ENCODE measurements at places on chromosomes 11 and 22.

DNA sequence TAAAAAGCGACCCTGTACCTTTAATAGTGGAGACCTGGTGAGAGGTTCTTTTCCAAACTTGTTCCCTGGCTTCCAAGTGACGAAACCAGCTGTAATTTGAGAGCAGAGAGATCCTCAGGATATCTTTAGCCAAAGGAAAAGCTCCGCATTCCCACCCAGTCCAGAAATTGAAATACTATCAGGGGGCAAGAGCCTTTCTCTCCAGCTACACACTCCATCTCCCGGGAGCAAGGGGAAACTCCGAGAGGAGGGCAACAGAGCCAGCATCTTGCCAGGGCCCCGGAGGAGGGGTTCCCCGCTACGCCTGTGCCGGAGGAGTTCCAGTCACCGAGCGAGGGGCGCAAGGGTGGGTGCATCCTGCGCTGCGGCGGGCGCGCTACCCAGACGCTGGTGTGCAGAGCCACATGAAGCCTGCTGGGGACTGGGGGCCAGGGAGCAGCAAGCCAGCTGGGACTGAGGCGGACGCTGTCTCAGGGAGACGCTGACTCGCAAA, at the start of gene FIBIN:
FIBIN (plus strand) TSS at position 148 of the 493 bp plus-strand sequence. CDS start 415 bp downstream, outside the sequence.
- no peak for DNase-seq

DNA sequence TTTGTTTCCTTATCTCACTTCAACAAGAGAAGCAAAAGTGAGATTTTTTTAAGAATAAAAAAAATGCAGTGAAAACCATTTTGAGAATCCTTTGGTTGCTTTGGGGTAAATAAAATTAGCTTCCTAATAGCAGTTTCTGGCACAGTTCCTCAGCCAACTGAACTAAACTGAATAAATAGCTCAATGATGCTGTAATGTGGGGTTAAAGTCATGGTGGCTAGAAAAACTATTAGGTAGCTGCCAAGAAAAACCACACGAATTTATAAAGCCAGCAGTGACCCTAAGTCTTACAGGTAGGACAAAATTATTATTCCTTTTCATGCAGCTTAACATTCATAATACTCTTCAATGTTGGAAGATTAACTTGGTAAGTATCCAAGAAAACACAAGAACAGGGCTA, 142.4 kb downstream of the APIP start:
- DNase-seq: no peak

DNA sequence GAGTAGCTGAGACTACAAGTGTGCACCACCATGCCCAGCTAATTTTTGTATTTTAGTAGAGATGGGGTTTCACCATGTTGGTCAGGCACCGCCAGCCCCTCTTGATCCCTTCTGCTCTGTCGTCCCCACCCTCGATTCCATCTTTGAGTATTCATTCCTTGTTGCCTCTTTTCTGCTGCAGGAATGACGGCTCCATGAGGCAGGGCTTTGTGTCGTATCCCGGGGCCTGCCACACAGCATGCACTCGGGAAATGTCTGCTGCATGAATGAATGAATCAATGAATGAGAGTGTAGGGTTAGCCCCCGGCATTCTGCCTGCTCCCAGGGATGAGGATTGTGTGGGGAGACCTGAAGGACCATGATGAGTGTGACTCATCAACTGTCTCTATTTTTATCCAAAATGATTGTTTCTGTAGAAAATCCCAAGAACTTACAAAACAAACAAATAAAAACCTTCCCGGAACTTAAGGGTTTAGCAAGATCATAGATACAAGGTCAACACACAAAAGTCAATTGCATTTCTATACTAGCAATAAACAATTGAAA, 54.6 kb upstream of the SLC22A12 start:
- DNase-seq: no peak

- no peak for DNase-seq
Observed at GRCh38 chr11:110972640-110973039, 260.4 kb upstream of the ARHGAP20 start.

DNA sequence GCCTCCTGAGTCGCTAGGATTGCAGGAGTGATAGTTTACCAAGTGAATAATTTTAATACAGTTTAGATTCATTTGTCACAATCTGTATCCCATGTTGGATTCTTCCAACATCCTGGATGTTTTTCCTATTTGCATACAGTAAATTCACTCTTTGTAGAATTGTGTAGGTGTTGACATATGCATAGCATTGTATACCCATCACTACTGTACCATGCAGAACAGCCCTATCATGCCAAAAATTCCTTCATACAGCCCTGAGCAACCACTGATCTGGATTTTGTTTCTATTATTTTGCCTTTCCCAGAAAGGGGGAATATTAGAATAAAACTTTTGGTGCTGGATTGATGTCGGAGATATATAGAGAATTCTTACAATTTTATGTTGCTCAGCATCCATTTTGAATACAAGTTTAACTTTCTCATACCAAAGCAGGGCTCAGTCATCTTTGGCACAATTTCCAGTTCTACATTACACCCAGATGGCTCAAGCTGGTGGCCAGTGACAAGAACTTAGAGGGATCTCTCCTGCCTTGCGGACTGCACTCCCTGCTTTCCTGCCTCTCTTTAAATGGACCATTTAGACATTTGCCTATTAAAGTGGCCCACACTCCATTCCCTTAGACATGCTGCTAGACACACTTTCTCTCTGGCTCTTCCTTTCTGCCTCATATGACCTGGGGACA, 45.4 kb upstream of the CFAP300 start:
- DNase-seq: no peak

DNA sequence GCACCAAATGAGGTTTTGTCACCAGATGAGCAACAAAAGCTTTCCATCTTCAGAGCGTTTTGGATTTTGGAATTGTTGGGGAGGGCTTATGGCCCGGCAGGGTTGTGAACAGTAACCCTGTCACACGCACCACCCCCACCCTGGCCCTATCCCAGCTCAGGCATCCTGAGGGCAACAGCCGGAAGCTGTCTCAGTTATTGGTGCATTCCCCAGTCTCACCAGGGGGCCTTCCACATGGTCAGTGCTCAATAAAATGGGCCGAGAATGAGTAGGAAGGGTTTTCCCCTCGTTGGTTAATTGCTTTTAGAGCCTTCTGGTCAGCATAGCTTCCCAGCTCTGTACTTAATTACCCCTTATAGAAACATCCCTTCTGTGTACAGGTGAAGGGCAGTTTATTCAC, 46.0 kb downstream of the LRP5 start:
- DNase-seq: no peak

GRCh38 chr11:70517203-70517602, 118.9 kb downstream of the CTTN start:
- DNase-seq: no peak

GRCh38 chr11:10474551-10474950, 19.5 kb downstream of the AMPD3 start:
- no peak for DNase-seq
